ENCODE measurements at places on chromosomes 5 and 9.

DNA sequence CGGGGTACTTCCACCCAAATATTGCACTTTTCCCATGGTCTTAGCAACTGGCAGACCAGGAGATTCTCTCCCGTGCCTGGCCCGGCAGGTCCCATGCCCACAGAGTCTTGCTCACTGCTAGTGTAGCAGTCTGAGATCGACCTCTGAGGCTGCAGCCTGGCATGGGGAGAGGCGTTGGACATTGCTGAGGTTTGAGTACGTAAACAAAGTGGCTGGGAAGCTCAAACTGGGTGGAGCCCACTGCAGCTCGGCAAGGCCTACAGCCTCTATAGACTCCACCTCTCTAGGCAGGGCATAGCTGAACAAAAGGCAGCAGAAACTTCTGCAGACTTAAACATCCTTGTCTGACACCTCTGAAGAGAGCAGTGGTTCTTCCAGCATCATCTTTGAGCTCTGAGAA is 40.1 kb upstream of the EBF1 start:
- DNase-seq, result no peak

GRCh38 chr9:73118898-73119554 is 32.6 kb upstream of the ANXA1 start:
- DNase-seq, result no peak

DNA sequence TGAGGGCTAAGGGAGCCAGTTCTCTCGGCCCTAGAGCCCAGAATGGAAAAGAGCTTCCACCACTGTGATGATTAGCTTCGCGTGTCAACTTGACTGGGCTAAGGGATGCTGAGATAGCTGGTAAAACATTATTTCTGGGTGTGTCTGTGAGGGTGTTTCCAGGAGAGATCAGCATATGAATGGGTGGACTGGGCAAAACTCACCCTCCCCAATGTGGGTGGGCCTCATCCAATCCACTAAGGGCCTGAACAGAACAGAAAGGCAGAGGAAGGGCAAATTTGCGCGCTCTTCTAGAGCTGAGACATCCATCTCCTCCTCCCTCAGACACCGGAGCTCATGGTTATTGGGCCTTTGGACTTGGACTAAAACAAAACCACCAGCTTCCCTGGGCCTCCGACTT is 20.9 kb upstream of the AKNA start:
- DNase-seq, result no peak

DNA sequence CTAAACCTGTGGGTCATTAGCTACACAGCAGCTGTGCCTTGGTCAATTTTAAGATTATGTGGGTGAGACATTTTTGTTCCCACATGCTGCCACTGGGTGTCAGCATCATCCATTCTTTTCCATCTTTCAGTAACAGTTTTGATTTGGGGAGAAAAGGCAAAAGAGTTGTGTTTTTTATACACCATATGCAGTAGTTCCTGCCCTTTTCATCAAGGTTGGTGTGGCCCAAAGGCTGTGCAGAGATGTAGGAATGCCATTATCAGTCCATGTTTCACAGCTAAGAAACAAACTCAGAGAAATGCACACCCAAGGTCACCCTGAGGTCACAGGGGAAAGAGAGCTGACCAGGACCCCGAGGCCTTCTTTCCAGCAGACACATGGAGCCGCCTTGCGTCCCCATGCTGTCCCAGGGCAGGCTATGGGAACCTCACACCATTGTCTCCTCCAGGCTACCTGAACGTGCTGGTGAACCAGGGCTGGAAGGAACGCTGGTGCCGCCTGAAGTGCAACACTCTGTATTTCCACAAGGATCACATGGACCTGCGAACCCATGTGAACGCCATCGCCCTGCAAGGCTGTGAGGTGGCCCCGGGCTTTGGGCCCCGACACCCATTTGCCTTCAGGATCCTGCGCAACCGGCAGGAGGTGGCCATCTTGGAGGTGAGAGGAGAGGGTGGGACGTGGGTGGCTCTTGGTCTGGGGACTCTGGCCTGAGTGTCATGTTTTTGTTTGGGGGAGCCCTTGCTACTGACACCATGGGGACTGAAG is 27.8 kb upstream of the GRPEL2 start:
- peak; percentile 40 for DNase-seq

DNA sequence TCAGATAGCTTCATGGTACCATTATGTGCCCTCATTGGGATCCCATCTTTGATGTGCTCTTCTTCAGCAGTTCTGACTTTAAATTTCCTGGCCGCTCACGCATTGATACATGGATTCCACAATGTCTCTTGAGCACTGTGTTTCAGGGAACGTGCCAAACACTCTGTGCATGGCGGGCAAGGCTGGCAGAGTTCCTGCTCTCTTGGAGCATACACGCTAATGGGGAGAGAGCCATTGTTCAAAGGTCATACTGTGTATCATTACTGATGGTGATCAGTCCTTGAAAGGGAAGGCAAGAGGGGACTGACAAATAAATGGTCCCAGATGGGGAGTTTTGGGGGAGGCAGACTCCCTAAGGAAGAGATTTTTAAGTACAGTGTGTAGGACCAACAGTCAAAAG is 52.3 kb downstream of the AMBP start:
- DNase-seq, result no peak

DNA sequence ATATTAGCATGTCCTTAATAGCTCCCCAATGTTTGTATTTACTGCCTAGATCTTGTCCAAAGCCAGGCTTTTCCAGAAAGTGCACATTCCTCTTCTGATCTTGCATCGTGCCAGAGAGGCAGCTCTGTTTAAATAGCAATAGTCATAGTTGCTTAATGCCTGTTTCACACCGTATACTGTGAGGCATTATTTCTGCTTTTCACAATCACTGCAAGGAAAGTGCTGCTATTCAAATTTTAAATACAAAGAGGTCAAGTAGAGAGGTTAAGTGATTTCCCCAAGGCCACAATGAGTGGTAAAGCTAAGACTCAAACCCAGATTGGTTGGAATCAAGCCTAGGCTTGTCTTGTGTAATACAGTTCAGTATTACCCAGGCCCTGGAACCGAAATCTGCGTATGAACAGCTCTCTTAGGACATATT is 153.6 kb downstream of the SNX18 start:
- DNase-seq, result peak; percentile 96

DNA sequence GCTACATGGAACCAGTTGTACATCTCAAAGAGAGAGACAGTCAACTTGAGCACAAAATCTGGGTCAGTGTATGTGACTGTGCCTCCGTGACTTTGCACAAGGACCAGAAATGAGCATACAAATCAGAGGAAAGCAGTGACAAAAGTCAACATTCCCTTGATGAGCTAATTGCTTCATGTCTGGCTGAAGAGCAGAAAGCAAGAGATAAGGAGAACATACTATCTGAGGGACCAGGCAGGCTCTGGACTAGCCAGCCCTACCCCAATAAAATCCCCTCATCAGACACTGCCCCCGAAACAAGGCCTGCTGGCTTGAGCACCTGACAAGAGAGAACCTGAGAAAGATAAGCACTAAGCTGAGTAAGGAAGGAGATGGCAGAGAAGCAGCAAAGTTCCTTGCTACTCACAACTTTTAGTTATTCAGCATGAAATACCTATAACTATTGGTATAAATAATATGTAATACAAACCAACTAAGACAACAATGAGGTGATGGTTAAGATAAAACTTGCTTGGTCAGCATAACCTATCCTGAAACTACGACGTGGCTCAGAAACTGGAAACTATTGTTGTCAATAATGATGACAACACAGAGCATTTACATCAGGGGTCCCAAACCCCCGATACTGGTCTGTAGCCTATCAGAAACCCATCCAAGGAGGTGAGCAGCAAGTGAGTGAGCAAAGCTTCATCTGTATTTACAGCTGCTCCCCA is 9.5 kb downstream of the SIL1 start:
- no peak for DNase-seq

DNA sequence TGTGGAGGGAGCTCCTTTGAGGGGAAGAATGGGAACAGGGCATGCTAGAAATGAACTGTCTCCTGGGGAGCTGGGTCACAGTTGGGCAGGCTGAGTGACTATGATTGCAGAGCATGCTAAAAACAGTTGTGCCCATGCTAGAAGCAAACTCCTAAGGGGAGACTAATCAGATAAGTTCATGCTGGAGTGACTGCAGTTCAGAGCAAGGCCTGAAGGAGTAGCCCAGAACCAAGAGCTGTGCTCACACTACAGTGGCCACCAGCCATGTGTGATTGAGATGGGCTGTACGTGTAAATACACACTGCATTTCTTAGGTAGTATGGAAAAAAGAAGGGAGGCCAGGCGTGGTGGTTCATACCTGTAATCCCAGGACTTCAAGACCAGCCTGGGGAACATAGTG is 10.3 kb upstream of the AK1 start:
- DNase-seq, result no peak

- DNase-seq, result no peak
Observed at GRCh38 chr5:170141636-170142035, 35.9 kb downstream of the FOXI1 start.

DNA sequence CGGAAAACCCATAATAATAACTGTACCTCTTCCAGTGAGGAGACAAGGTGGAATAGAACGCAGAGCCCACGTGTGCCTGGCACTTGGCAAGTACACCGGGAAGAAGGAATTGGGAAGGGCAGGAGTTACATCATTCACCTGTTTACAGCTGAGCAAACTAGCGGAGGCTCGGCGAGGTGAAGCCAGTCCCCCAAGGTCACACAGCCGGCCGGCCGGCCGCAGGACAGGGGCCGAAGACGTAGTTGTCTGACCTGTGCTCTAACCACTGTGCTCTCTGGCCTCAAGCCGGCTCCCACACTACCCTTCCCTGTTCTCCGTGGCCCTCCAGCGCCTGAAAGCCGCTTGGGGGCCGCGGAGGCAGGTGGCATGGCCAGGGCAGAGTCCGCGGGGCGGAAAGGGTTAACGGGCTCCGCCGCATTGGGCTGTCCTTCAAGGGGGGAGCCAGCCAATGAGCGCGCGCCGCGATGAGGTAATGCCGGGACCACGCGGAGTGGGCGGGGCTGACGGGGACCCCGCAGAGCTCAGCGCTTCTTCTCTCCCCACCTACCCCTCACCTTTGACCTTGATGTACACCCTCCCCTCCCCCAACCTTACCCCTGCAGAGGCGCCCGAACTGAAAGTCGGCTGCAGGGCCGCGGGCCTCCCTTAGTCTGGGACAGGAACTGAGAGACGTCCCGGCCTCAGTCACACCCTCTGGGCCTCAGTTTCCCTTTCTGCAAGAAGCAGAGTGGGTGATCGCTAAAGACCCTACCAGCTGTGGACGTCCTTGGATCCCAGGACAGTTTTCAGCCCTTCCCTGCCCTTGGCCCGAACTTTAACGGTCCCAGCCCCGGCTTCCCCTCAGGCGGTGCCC is 125.1 kb downstream of the C9orf50 start:
- DNase-seq, result peak; percentile 89

- DNase-seq, result no peak
Observed at GRCh38 chr5:143543358-143544255, 140.1 kb upstream of the NR3C1 start.

GRCh38 chr9:99259231-99259918 is 37.3 kb downstream of the SEC61B start:
- DNase-seq, result peak; percentile 32

DNA sequence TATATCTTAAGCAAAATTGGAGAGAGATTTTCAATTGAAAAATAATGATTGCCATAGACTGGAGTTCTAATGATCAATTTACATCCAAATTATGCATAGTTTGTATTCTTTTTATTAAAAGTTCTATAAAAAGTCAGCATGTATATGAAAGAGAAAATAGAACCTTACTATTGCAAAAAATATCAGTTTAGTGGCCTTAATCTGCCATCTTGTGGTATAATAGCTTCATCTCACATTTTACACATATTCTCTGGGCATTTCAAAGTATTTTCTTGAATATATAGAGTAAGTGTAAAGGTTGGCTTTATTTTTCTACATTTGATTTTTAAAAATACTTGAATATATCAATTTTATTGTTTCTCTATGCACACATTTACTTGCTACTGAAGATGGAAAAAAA is 1858.6 kb upstream of the CDH9 start:
- DNase-seq, result no peak

GRCh38 chr9:118721923-118722322 is 647.3 kb downstream of the BRINP1 start:
- no peak for DNase-seq

DNA sequence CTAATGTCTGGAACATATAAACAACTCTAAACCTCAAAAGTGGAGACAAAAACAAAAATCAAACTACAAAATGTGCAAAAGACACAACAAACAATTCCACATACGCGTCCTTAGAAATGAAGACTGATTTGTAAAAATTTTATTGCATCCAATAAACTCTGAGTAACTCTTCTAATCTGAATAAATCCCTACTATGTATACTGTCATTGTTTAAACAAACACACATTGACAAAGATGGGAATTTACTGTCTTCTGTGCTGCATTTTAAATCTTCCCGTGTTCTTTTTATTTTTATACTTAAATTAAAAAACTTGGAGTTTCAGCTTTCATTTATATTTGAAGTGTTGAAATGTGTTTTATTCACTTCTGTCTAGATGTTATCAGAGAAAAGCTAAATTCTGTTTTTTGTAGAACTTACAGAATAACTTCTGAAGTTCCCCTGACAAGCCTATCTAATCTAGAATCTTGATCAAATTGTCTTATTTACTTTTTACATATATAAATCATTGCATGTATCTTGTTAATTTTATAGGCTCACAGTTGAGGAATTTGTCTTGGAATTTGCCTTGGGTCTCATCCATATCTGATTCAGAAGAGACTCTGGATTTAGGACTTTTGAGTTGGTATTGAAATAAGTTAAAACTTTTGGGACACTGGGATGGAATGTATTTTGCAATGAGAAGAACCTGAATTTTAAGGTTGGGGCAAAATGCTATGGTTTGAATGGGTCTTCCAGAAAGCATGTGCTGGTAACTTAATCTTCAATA is 2064.4 kb upstream of the C9orf72 start:
- no peak for DNase-seq

DNA sequence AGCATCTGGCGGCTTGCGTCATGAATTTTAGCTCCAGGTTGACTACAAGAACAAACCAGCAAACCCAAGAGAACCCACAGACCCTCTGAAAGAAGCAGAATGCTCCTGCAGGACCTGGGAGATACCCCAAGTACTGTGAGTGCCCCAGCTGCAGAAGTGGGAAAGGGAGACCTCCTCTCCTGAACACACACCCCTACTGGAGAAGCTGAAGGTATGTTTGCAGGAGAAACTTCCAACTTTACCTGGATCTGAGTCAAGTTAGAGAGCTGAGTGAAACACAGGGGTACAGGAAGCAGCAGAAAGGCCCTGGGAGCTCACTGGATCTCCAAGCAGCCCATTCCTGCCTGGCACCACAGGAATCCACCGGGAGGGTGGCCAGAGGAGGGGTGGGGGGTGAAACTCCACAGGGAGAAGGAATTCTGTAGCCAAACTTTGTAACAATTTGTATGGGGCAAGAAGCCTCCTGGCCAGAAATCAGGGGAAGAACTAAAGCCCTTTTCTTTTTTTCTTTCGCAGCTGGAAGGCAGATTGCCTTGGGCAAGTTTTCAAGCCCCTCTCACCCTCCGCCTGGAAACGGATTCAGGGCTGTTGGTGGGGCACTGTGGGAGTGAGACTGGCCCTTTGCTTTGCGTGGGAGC is 576.2 kb downstream of the BNC2 start:
- no peak for DNase-seq

GRCh38 chr5:67383451-67383850 is 186.9 kb upstream of the CD180 start:
- DNase-seq, result no peak

GRCh38 chr9:113600023-113600823 is 136.7 kb downstream of the RGS3 start:
- DNase-seq, result peak; percentile 28

GRCh38 chr9:114335745-114336144 is 6.1 kb downstream of the ORM2 start:
- no peak for DNase-seq
